ENCODE measurements at places on chromosomes 1 and 21. TPM values are rescaled to one million over a fixed set of nuclear protein-coding genes. Genes with fewer than 3 reads are reported as not detected.

- H3K27ac ChIP-seq, result no peak overlapping the region
- no peak overlapping the region for H3K4me3 ChIP-seq
- no peak for DNase-seq
Measured at GRCh38 chr21:29064850-29065481, 8.5 kb downstream of the CCT8 start.

GRCh38 chr1:27525296-27526272 is 35.6 kb upstream of the WASF2 start:
- H3K4me3 ChIP-seq, result no peak overlapping the region
- H3K4me1 ChIP-seq, result peaks cover 84% of the 10 kb centered on the region
- peak overlapping the region; percentile 65 for H3K27ac ChIP-seq
- H3K36me3 ChIP-seq, result no peaks in the 10 kb centered on the region
- peak; percentile 86 for DNase-seq

The MYBPH gene
- polyA plus RNA-seq, result not detected

- peaks cover 5% of the 10 kb centered on the region for H3K4me1 ChIP-seq
- no peaks in the 10 kb centered on the region for H3K36me3 ChIP-seq
- H3K27me3 ChIP-seq, result peaks cover 5% of the 10 kb centered on the region
- H3K4me3 ChIP-seq, result no peak overlapping the region
Measured at GRCh38 chr1:41333146-41333784, 28.0 kb upstream of the FOXO6 start.

- H3K4me1 ChIP-seq, result no peaks in the 10 kb centered on the region
- no peak for DNase-seq
- H3K4me3 ChIP-seq, result no peak overlapping the region
- H3K27ac ChIP-seq, result no peak overlapping the region
Measured at GRCh38 chr1:101284021-101284420, 47.2 kb downstream of the S1PR1 start.

DNA sequence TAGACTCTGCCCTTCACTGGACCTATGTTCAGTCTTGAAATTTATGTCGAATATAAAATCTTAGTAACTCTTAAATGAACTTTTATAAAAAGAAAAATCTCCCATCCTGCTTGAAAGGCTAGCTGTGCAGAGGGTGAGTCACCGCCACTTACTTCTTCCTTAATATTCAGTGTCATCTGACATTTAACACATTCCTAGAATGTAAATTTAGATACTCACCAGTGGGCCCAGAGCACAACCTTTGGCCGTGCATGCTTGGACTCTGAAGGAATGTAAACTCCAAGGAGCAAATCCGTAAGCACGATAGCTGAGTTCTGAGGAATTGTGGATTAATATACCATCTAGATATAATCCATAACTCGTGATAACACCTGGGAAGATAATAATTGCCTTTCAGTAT is 403.3 kb downstream of the KCTD3 start:
- no peak overlapping the region for H3K27ac ChIP-seq
- no peak for DNase-seq

Measured in keratinocyte (primary cell).